Activated naive CD8-positive, alpha-beta T cell treated with anti-CD3 and anti-CD28 coated beads for 36 hours (primary cell): ENCODE measurements at places on chromosomes 6 and 20.

GRCh38 chr6:125082908-125083683, 70.5 kb upstream of the TPD52L1 start:
- no peak for DNase-seq

DNA sequence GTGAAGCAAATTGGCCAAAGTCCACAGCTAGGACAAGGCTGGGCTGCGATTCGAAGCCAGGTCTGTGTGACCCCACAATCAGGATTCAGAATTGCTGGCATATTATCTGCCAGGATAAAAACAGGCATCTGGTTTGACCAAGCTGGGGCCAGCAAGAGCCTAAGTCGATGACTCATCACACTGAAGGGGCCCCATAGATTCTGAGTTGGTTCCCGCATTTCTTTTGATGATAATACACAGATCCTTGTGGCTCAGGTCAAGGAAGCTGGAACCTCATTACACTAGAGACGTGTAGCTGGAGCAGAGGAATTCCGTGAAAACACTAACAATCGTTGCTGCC, 6.5 kb downstream of the KCNB1 start:
- no peak for DNase-seq

DNA sequence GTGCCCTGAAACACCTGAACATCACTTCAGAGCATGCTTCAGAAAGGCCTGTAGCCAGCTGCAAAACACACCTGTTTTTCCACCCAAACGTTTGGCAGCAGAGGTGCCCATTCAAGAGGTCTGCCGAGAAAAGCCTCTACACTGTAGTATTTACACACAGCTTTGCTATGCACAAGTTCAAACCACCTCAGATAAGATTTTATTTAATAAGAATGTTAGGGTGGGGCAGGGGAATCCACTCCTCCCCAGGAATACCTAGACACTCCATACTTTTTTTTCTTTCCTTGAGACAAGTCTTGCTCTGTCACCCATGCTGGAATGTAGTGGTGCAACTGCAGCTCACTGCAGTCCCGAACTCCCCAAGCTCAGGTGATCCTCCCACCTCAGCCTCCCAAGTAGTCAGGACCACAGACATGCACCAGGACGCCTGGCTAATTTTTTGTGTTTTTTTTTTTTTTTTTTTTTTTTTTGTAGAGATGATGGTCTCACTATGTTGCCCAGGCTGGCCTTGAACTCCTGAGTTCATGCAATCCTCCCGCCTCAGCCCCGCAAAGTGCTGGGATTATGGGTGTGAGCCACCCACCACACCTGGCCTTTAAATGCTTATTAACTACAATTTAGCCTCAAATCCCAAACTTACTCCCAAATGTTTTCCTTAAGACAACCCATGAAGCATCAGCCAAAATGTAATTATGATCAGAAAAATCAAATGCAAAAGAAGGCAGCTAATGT, 9.7 kb downstream of the MRPL14 start:
- no peak for DNase-seq

DNA sequence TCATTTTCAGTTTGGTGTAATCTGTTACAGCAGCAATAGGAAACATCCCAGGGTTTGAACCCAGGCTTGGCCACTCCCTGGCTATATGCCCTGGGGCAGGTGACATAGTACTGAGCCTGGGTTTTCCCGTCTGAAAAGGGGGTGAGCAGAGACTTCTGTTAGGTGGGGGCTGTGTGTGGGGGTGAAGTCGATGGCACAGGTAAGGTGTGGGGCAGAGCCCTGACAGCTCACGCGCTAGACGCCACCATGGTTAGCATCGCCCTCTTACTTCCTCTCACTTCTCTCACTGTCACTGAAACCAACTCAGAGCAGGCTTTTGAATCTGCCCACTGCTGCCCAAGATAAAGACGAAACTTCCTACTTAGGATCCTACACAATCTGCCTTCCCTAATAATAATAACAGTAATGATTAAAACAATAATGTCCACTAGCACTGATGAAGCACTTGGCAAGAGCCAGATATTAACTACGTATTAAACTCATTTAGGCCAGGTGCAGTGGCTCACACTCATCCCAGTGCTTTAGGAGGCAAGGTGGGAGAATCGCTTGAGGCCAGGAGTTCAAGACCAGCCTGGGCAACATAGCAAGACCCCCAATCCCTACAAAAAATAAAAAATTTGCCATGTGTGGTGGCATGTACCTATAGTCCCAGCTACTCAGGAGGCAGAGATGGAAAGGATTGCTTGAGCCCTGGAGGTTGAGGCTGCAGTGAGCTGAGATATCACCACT, 117.9 kb upstream of the PTPN1 start:
- DNase-seq = peak; percentile 7

DNA sequence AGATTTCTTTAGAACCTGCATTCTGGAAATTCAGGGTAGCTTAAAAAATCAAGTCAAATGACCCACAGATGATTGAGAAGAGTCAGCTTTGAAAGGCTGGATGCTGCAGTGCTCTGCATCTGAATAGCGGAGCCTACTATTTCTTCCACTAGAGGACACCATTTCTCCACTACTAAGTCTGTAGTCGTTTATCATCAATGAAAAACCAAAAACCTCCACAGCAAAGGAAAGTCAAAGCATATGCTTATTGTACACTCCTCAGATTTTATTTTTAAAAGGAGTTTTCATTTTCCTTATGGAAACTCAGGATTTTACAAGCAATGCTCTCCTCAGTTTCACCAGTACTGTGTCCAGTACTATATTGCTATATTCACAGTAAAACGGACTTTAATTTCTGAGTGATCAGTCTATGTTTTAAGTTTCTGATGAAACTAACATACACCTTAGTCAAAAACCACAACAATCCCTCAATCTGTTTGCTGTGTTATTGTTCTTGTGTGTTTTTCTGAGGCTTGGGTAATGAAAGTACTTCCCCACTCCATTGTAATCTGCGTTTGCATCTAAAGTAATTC, 50.5 kb upstream of the ENPP5 start:
- no peak for DNase-seq

DNA sequence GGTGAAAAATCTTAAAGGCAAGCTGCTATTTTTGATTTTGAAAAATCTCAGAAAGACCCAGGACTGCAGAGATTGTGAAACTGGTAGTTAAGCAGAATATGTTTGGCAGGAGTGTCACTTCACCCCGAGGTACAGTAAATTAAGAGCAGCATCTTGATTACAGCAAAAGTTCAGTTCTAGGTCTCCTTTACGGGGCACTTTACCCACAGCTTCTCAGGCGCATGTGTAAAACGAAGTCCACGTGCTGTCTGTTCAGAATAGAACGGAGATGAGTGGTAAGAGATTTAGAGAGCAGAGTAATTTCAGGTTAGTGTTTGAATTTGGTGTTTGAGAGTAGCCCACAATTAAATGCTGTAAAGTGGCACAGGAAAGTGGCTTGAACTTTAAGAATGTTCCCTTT, 84.0 kb downstream of the FARS2 start:
- no peak for DNase-seq

DNA sequence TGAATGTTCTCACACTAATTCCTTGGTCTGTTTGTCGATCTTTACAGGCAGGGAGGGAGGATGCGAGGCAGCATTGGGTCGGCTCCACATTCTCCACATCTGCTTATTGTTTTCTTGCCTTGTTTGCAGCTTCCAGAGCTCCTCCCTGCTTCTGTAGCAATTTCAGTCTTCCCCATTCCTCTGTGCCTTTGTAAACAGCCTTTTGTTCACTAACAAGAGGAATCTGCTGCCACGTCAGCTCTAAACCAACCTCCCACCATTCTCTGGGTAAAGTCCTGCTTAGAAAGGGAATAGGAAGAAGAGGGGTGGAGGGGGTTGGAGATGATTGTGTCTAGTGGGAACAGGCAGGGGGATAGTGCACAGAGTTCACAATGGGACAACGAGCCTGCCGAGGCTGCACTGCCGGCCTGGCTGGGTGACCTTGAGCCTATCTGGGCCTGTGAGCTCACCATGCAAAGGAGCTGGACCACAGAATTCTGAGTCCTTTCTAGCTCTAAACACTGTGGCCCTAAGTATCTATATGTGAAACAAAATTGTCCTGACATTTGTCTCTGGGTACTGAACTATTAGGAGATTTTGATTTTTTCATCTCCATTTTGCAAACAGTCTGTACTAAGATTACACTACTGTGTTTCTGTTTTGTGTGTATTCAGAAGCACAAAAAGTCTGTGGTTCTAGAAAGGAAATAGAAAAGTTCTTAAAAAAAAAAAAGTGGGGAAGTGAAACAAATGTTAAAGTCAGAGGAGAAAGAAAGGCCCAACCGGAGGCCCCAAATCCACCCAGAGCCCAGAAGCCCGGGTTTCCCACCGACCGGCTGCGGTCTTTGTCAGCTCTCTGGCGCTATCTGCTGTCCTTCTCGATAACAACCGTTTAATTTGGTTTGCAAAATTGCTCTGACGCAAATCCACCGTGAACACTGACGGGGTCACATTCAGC, 1.4 kb upstream of the PRND start:
- DNase-seq = peak; percentile 74

- no peak for DNase-seq
Measured at GRCh38 chr6:52392944-52393343, 27.2 kb upstream of the EFHC1 start.

GRCh38 chr20:13672690-13673089, 34.0 kb upstream of the TASP1 start:
- DNase-seq = no peak
